ENCODE measurements at places on chromosomes 12 and 14. TPM values are rescaled to one million over a fixed set of nuclear protein-coding genes. Genes with fewer than 3 reads are reported as not detected.

Gene CYP27B1
- total RNA-seq: 0.48 TPM

DNA sequence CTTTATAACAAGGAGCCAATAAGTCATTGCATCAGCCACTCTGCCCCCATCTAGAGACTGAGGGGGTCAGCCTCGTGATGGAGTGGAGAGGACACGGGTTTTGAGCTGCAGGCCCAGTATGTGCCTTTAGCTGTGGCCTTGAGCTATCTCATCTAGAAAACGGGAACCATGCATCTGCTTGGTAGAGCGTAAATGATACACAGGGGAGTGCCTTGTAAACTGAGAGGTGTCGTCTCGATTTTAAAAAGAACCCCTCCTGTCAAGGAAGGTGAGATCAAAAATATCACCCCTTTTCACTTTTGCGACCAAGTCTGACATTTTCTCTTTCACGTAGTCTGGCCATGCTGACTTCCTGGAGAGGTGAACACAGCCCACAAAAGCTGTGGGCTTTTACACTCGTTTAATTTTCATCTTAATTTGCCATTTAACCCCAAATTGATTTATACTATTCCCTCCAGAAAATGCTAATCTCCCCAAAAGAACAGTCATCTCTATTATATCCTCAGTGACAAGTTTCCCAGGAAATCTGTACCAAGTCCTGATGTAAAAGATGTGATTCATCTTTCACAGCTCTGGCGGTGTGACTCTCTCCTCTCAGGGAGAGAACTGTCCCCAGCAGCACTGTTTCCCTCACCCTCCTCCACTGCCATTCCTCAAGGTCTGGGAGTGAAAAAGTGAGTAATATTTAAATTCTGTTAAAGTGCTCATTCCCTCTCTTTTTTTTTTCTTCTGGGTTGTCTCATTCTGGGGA, 30.6 kb downstream of the VCPKMT start:
- DNase-seq: no peak

DNA sequence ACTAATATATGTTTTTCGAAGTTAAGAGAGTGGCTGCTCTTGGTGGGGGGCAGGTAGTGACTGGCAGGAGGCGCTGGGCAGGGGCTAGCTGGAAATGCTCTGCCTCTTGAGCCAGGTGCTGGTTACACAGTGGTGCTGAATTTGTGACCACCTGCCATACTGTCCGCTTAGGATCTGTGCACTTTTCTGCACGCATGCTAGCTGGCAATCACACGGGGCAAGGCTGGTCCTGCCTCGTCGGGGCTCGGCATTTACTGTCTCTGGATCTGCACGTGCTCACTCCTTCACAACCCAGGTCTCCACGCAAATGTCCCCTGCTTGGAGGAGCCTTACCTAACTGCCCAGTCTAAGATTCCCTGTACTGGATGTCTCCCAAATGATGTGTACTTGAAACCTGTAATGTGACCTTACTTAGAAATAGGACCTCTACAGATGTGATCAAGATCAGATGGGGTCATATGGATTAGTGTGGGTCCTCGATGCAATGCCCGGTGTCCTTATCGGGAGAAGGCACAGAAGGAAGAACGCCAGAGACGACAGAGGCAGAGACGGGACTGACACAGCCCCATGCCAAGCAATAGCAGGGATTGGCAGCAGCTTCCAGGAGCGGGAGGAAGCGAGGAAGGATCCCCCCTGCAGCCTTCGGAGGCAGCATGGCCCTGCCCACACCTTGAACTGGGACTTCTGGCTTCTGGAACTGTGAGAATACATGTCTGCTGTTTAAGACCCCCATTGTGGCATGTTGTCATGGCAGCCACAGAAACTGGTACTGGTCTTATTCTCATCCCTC, 59.5 kb downstream of the RBM19 start:
- DNase-seq: no peak

- no peak for DNase-seq
Measured at GRCh38 chr12:19683178-19683927, 244.1 kb downstream of the AEBP2 start.

Data from H4 (cell line).